ENCODE measurements at places on chromosomes 2 and 18.

DNA sequence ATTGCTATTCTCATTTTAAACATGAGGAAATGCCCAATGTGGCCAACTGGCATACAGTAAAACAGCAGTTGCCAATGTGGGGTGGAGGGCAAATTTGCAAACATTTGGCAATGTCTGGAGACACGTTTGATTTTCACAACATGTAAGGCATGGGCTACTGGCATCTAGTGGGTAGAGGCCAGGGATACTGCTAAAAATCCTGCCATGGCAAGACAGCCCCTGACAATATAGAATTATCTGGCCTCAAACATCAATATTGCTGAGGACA, 168.6 kb downstream of the KCNE4 start:
- no peak for DNase-seq

DNA sequence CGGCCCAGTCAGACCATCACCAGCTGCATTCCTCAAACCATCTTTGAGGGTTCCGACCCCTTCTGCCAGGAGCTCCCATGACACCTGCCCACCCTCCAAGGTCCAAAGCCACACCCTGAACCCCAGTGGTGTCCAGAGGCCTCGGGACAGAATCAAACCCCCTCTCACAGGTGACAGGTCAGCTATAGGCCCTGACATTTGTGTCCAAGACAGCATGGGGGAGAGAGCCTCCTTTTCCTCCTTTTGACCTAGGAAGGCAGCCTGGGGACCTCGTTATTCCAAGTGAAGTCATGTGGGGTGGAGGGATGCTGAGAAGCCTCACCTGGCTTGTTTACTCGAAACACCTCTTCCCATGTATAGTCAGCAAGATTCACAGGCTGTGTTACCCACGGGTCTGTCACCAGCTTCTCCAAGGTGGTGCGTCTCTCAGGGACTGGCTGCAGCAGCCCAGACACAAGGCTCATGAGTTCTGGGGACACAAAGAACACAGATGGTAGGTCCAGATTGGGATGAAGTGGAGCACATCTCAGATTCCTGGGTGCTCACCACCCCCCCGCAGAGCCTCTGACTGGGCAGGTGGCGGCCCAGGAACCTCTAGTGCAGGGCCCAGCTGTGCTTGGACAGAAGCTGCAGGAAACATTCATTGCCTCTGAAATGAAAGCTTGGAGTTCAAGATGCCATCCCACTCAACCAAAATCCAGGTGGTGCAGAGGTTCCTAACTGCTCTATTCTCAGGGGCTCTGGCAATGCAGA, 5.1 kb upstream of the MTERF4 start:
- DNase-seq = no peak

GRCh38 chr2:60070196-60070595, 483.3 kb downstream of the BCL11A start:
- no peak for DNase-seq

DNA sequence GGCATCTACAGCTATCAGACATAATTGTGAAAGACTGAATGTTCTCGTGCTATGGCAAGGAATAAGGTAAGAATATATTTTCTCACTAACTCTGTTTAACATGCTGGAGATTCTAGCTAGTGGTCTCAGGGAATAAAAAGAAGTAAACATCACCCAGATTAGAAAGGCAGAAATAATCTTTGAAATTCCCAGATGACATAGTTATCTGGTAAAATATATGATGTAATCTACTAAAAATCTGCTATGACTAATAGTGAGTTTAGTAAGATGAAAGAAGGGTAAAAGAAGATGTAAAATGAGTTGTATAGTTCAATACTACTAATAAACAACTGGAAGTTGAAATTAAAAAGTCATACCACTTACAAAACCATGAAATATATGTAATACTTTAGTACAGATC, 134.2 kb downstream of the DSC3 start:
- no peak for DNase-seq

DNA sequence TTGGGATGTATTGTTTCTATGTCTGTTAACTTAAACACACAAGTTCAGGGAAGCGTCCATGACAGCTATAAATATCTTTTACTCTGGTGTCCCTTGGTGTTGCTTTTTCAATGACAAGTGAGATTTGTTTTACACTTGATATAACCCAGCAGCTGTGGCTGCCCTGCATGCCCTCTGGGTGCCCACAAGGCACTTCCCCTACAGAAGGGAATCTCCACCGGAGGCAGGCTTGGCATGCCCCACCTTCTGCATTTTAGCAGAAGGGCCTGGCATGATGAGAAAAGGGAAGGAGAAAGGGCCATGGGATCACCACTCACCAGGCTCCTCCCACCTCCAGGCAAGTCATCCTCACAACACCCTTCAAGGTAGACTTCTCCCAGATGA, 68.7 kb downstream of the TMEM247 start:
- no peak for DNase-seq

GRCh38 chr2:136151021-136151971, 33.3 kb upstream of the CXCR4 start:
- DNase-seq = no peak

DNA sequence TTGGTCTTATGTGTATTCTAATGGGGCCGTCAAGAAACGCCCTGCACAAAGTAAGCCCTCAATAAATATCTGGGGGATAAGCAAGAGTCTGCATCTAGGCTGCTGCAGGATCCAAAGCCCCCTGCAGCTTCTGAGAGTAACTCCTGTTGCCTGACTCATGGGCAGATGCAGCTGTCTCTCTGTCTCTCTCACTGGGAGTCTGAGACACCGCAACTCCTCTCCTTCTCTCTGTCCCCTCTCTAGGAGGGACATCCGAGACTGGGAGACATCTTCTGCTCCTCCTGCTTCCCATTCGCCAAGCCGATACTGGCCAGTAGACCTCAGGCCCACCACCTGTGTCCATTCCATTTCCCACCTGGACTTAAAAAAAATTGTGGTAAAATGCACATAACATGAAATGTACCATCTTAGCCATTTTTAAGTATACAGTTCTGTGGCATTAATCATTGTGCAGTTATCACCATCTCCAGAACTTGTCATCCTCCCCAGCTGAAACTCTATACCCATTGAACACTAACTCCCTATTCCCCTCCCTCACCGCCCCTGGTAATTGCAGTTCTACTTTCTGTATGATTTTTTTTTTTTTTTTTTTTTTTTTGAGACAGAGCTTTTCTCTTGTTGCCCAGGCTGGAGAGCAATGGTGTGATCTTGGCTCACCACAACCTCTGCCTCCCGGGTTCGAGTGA, 20.1 kb downstream of the DYSF start:
- no peak for DNase-seq

DNA sequence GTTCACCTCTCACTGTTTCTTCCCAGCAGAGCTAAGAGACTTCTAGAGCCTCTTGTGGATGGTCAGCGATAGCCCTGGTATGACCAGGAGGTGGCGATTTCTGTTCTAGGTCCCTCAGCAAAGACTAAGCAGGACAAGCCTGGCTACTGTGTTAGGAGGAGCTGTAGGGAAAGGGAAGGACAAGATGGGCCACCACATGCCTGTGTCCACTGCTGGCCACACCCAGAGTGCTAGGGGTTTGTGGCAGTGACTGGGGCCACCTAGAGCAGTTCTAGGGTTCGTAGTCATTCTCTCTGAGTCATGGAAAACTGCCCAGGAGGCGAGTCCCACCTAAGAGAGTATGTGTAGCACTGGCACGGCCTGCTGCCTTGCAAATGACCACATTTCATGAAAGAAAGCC, 179.4 kb downstream of the ALPK2 start:
- DNase-seq = no peak

GRCh38 chr2:125935559-125935958, 720.4 kb upstream of the GYPC start:
- no peak for DNase-seq

DNA sequence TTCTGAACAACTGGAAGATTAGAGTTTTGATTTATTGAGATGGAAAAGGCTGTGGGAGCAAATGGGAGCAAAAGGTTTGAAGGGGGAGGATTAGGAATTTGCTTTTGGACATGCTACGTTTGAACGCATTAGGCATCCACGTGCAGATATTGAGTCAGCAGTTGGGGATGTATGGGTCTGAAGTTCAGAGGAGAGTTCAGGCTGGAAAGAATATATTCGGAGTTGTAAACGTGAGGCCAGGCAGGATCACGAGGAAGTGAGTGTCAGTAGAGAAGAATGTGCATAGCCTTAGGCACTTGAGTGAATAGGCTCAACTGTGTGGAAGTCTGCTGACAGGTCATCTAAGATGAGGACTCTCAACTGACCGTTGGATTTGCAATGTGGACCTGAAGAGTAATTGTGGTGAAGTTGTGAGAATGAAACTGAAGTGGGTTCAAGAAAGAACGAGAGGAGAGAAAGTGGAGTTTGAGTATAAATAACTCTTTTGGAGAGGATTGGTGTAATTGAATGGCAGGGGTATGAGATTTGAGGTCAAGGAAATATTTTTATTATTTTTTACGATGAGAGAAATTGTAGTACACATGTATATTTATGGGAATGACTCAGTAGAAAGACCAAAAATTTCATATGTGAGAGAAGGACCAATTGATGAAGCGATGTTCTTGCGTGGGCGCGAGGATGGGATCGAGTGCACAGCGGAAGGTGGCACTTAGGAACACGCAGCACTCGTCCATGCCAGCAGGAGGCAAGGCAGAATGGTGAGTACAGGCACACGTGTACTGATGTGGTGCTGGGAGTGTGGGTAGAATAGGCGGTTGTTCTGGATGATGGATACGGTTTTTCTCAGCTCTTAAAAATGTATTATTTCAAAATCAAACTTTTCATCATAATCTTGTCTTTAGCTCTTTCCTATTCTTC, 40.5 kb upstream of the POLE4 start:
- DNase-seq = no peak

GRCh38 chr2:175984846-175985245, 17.2 kb downstream of the LNPK start:
- no peak for DNase-seq

All from stimulated activated CD4-positive, alpha-beta T cell treated with anti-CD3 and anti-CD28 coated beads, Interleukin-15, amount 100 ng/mL, for 1 hour (primary cell).